ENCODE measurements at places on chromosomes 4 and X.

- DNase-seq = no peak
These were observed 113.5 kb downstream of the DDIT4L start for GRCh38 chr4:100076753-100077152.

DNA sequence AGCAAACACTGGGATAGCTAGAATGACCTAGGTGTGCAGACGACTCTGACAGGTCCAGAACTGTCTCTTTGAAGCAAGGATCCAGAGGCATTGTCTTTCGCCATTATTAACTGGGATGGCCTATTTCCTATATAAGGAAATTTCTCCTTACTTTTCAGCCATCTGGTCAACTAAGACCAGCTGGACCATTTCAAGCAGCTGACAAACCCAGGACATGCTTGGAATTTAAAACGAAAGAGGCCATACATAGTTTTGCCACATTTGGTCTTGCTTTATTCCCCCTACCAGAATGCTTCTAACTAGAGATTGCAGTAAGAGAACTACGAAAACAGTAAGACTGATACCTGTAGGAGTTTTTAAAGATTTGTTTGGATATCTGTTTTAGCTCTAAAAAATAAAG, 87.0 kb downstream of the GLRA2 start:
- no peak for DNase-seq

DNA sequence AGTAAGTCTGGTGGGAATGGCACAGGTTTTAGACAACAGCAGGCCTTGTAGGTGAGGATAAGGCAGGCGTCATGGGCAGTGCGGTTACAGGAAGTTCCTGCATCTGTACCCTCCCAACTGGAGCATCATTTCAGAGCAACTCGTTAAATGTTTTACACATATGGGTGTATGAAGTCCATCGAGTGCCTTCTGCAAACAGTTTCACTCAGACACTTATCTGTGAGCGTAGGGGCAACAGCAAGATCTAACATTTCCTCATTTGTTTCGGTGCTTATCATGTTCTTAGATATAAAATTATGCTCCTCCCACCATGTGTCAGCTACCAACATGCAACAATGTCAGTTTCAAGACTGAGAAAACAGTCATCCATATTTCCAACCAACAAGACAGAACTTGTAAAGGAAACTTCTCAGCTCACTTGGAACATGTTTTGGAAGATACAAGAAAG, 69.9 kb downstream of the ELOVL6 start:
- DNase-seq = no peak

GRCh38 chrX:150828785-150829184, 69.7 kb downstream of the CD99L2 start:
- no peak for DNase-seq

DNA sequence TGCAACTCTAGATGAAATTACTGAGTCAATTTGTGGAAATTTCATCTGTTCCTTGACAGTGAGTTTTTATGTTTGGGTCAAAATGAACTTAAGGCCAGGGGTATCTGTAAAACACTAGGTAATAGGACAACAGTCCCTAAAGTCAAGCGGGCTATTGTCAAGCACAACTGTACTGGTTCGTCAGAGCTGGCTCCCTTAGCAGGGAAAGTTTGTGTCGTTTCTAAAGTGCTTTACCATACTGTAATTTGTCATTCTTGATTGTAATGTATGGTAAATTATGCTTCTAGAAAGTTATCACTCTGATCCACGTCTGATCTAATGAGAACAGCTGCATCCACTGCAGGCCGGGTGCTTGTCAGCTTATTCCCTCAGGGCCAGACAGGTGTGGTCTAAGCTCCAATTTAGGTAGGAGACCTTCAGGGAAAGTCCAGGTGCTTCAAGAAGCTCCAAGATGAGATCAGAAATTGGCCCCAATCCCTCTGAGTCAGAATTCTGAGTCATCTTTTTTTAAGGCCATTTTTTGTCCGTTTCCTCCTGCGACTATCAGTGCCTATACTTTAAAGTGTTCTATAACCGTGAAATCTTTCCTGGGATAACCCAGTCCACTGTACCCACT, 92.2 kb downstream of the PALLD start:
- DNase-seq = no peak

DNA sequence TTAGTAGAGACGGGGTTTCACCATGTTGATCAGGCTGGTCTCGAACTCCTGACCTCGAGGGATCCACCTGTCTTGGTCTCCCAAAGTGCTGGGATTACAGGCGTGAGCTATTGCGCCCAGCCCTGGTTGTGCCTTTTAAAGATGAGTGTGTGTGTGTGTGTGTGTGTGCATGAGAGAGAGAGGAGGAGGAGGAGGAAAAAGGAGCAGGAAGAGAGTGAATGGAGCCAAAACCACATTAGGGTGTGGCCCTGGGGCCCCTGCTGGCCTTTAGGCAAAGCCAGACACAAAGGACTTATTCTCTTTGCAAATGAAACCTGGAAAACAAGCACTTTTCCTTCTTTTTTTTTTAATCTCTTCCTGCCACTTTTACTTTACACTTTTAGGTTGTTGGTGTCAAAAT, 48.2 kb upstream of the KLF3 start:
- DNase-seq = no peak

- DNase-seq = no peak
These were observed 60.1 kb downstream of the MXRA5 start for GRCh38 chrX:3286196-3286945.

DNA sequence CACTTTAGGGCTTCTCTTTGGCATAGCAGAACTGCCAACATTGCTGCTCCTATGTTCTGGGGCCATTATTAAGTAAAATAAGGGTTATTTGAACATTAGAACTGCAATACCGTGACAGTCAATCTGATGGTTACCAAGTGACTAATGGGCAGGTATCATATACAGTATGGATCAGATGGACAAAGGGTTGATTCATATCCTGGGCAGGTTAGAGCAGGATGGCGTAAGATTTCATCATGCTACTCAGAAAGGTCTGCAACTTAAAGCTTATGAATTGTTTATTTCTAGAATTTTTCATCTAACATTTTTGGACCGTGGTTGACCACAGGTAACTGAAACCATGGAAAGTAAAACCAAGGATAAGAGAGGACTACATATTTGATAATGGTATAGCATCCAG, 40.9 kb downstream of the BRCC3 start:
- DNase-seq = no peak
